ENCODE measurements at places on chromosomes 2 and 18.

DNA sequence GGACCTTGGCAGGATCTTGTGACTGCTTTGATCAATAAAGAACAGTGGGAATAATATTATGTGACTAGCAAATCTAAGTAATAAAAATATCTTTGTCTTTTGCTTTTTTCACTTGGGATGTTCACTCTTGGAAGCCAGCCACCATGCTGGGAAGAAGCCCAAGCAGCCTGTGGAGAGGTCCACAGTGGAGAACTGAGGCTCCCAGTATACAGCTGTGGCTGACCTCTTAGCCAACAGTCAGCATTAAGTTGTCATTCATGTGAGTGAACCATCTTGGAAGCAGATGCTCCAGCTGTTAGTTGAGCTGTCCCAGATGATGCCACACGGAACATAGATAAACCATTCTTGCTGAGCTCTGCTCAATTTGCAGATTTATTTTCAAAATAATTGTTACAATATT is 160.0 kb downstream of the OSR1 start:
- DNase-seq: no peak

GRCh38 chr2:223944166-223944702 is 901 bp downstream of the WDFY1 start:
- peak; percentile 48 for DNase-seq

DNA sequence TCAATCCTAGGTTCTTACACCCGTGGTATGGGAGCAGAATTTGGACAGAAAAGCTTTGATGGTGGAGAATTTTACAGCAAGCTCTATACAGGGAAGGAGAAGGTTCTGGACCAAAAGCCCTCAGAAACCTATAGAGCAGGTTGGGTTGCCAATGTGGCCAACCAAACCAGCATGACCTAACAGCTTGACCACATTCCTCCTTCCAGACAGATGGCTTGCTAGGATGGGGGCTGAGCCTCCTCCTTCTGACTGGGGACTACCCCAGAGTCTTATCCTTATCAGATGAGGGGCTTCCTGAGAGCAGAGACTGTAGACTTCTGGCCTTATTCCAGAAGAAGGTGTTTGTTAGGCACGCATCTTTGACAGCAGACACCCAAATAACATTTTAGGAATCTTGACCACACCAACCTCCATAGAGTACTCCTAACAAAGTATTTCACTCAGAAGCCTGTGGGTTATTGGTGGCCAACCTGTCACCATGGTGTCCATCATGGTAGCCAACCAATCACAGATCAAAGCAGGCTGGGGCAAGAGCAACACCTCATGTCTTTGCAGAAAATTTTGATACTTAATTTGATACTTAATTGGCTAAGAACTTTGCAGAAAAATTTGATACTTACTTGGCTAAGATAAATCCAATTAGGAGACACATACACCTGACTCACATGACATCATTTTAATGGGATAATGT is 34.8 kb upstream of the EPAS1 start:
- DNase-seq: no peak

- DNase-seq: no peak
These were observed 507 bp downstream of the CNNM4 start for GRCh38 chr2:96760986-96761832.

DNA sequence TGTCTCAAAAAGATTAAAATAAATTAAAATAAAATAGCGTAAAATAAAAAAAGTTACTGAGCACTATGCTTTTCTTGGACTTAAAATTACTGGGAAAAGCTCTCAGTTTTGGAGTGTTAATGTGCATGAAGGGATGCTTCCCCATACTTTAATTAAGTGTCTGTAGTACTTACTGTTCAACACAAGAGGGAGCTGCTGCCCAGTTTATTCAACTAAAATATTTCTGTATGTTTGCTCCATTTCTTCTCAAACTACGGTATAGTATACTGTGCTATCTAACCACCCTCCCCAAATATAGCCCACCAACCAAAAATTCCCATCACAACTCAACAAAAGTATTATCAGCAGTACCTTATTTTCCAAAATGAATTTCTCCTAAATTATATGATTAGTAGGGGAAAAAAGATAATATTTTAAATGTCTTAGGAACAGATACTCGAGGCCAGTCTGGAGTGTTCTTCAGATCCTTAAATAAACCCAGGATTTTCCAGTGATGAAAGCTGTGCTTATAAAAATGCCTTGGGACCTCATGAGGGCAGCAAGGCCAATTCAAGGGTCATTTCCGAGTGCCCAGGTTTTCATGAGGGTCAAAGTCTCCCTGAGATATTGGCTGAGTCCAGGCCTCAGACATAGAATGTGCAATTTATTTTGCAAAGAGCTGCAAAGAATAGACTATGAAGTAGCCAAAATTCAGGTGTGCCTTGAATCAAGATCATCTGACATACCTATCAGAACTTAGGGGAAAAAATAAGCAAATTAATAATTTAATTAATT is 64.1 kb downstream of the CHRNA1 start:
- DNase-seq: peak; percentile 66

GRCh38 chr18:49276680-49277079 is 183.8 kb downstream of the DYM start:
- DNase-seq: no peak

DNA sequence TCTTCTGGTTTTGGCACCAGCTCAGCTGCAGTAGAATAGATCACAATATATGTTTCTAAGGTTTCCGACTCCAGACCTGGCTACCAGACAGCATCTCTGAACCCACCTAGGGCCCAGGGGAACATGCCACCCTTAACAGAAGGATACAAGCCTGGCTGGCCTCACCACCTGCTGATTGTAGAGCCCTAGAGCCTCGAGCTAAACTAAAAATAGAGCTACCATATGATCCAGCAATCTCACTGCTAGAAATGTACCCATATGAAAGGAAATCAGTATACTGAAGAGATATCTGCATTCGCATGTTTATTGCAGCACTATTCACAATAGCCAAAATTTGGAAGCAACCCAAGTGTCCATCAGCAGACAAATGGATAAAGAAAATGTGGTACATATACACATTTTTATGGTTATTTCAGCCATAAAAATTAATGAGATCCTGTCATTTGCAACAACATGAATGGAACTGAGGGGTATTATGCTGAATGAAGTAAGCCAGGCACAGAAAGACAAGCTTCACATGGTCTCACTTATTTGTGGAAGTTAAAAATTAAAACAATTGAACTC is 242.4 kb upstream of the SLC39A10 start:
- no peak for DNase-seq

- no peak for DNase-seq
These were observed 27.2 kb downstream of the LHCGR start for GRCh38 chr2:48728295-48728694.

DNA sequence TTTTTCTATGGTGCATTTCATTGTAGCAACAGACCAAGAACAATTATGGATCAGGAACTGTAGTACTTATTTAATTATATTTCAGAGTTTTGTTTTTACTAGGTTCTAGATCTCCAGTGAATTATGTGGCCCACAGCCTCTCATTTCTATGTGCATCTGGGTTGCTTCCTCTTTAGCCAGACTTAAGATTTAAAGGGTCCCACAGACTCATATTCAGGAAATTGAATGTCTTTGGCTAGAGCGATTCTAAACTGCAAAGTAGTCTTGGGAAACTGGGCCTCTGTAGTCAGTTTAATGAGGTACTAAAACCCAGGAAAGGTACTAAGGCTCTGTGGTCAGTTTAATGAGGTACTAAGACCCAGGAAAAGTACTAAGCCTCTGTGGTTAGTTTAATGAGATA is 94.4 kb downstream of the LYPD6B start:
- no peak for DNase-seq
